H7 (cell line): ENCODE measurements at places on chromosomes 1 and 21. TPM values are rescaled to one million over a fixed set of nuclear protein-coding genes. Genes with fewer than 3 reads are reported as not detected.

Gene C4BPA
- total RNA-seq = not detected in 2 replicates

Gene TMEM201
- total RNA-seq = 12.9 and 14.9 TPM in 2 replicates

Gene TMPRSS2
- 2.6 and 3.0 TPM in 2 replicates for total RNA-seq

Gene KMO
- total RNA-seq = 0.07 and 0.14 TPM in 2 replicates

Gene OR2L13
- not detected in 2 replicates for total RNA-seq

Gene IER5
- 18.0 and 18.8 TPM in 2 replicates for total RNA-seq

Gene TMEM51
- 9.8 and 11.9 TPM in 2 replicates for total RNA-seq

Gene MAP10
- total RNA-seq = 2.4 TPM in 2 replicates

Gene RNF223
- not detected in 2 replicates for total RNA-seq

Gene MYOG
- not detected in 2 replicates for total RNA-seq

Gene SPATA45
- 0.38 and 0.63 TPM in 2 replicates for total RNA-seq

Gene TMPRSS3
- not detected in 2 replicates for total RNA-seq

Gene THEMIS2
- 27.5 and 38.7 TPM in 2 replicates for total RNA-seq

Gene PPIAL4G
- 0.03 TPM in 1 of 2 replicates, not detected in the other for total RNA-seq

Gene RGSL1
- not detected in 2 replicates for total RNA-seq

Gene B3GALT5
- total RNA-seq = 3.7 and 5.7 TPM in 2 replicates

Gene SAMD11
- 14.8 and 17.4 TPM in 2 replicates for total RNA-seq

Gene CYP4A11
- not detected in 2 replicates for total RNA-seq

Gene FCGR3A
- total RNA-seq = not detected in 2 replicates

Gene CHAF1B
- 12.7 and 13.9 TPM in 2 replicates for total RNA-seq

Gene ANKRD45
- 0.45 and 0.55 TPM in 2 replicates for total RNA-seq

Gene TEDDM1
- not detected in 2 replicates for total RNA-seq

Gene OPRD1
- 0.52 and 0.81 TPM in 2 replicates for total RNA-seq

Gene KCNJ6
- not detected in 2 replicates for total RNA-seq

Gene CRP
- not detected in 2 replicates for total RNA-seq

Gene CHIA
- total RNA-seq = not detected in 2 replicates

Gene TMOD4
- 0.80 TPM in 1 of 2 replicates, not detected in the other for total RNA-seq

Gene RNF220
- 187 and 189 TPM in 2 replicates for total RNA-seq

Gene S100A10
- 102 and 116 TPM in 2 replicates for total RNA-seq

Gene TNNT2
- 0.17 TPM in 1 of 2 replicates, not detected in the other for total RNA-seq

Gene FAM78B
- 2.3 and 4.5 TPM in 2 replicates for total RNA-seq

Gene TFF3
- total RNA-seq = 2.1 and 9.2 TPM in 2 replicates

Gene DYNLT4
- total RNA-seq = 1.00 TPM in 1 of 2 replicates, not detected in the other

Gene GPR3
- total RNA-seq = 5.8 and 8.5 TPM in 2 replicates

Gene RAP1GAP
- total RNA-seq = 9.4 and 10.1 TPM in 2 replicates

Gene FAM72A
- total RNA-seq = 21.8 and 35.3 TPM in 2 replicates

Gene SPRR1A
- not detected in 2 replicates for total RNA-seq

Gene KLHL17
- total RNA-seq = 50.8 and 87.8 TPM in 2 replicates

Gene APOBEC4
- total RNA-seq = not detected in 2 replicates

Gene PRR9
- not detected in 2 replicates for total RNA-seq

Gene NES
- total RNA-seq = 220 and 231 TPM in 2 replicates

Gene NUAK2
- 9.2 and 9.8 TPM in 2 replicates for total RNA-seq

Gene TAS1R1
- total RNA-seq = 0.10 and 0.15 TPM in 2 replicates

Gene SPSB1
- 4.2 and 6.5 TPM in 2 replicates for total RNA-seq

Gene PAPPA2
- total RNA-seq = 0.45 and 2.4 TPM in 2 replicates

Gene TRIM67
- not detected in 2 replicates for total RNA-seq

Gene CRYAA
- total RNA-seq = not detected in 2 replicates

Gene PALMD
- not detected in 2 replicates for total RNA-seq

Gene NPL
- 2.0 and 8.1 TPM in 2 replicates for total RNA-seq

Gene IGSF3
- total RNA-seq = 58.7 and 69.0 TPM in 2 replicates
